Stimulated activated naive CD4-positive, alpha-beta T cell treated with Interleukin-2 at 50 U/mL for 16 hours (primary cell): ENCODE measurements at places on chromosomes 3 and 15.

- no peak for DNase-seq
Observed at GRCh38 chr3:123330441-123330991, 118.4 kb downstream of the ADCY5 start.

DNA sequence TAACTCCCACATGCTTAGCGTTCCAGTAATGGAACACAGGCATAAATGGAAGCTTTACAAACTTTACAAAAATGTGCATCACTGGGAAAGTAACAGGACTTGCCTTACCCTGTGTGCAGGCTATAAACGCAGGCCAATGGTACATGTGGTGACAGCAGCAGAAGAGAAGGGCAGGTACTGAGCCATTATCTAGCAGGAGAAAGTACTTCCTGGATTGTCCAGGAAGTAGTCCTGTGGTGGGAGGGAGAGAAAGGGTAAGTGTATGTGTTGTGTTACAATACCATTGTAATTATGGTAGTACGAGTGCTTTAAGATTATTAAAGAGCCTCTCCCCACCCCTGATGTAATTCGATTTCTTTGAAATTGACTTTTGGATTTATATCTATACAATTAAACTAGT lies 5.3 kb downstream of the ATP1B3 start:
- DNase-seq: no peak

DNA sequence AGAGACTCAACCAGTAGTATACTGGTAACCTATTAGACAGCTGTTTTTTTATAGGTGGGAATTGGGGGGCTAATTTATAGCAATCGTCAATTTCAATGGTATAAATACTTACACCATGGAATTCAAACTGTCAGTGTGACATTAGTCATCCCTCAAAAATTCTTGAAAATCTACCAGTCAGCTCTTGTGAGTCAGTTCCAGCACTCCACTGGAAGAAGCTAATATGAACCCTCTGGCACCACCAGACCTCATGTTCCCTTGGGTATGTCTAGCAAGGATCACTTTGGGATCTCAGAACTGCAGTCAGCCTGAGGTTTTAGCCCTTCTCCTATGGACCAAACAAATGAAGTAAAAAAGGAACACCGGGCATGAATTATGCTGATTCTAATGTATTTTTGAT lies 11.8 kb upstream of the UACA start:
- no peak for DNase-seq

- DNase-seq: no peak
Observed at GRCh38 chr3:158404131-158404718, 166.8 kb upstream of the MLF1 start.

DNA sequence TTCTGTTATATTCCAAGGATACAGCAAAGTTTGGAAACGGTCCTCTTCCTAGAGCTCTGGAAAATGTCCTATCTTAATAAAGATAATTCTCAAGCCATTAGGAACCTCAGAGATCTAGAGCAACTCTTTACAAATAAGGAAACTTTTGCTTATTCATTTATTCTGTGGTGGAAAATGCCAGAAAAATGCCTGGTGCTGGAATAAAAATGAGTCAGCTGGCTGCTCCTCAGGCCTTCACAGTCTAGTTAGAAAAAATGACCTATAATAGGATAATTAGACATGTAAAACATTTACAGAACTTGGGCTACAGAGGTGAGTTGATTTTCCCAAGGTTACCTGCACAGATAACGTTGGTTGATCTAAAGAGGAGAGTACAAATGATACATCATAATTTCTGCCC lies 372.5 kb downstream of the NLGN1 start:
- no peak for DNase-seq
